Midbrain (tissue), 1 donor: ENCODE measurements at places on chromosomes 4 and X.
A peak's percentile ranks its signal among the peaks of the same experiment; 100 is the strongest.

- DNase-seq: no peak
These were observed 373.2 kb downstream of the BCOR start for GRCh38 chrX:39724544-39724943.

DNA sequence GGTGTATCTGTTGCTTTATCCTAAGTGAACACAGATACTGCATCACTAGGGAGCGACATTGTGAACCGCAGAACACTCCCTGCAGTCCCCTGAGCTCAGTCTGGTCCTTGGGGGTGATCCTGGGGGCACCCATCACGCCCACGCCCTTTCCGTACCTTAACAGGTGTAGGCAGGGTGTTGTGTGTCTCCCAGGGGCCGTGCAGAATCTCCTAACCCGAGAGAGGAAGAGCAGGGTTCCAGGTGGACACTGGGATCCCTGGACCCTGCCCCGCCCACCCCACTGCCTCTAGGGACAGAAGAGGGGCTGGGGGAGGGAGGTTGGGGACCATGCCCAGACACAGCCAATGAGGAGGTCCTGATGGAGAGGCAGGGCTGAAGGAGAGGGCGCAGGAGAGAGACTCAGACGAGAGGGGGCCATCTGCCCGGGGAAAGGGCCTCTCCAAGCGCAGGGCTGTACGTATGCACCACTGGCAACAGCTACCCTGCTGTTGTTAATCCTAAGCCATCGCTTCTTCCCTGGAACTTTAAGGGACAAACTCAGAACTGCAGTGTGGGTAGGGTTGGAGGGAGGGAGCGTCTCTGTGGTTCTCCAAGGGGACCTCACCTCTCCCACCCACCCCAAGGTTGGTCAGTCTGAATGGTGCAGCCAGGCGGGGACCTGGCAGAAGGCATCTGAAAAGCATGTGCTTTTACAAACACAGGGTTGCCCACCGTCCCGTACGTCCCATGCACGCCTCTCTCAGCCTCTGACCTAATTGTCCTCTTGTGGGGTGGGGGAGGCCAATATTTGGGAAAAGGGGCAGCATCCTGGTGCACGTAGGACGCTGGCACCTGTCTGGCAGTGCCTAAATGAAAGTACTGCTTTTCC is 2.5 kb downstream of the P2RY8 start:
- no peak for DNase-seq

GRCh38 chrX:40007756-40008705 is 89.7 kb downstream of the BCOR start:
- no peak for DNase-seq

- DNase-seq: no peak
These were observed 13.3 kb downstream of the CLDN22 start for GRCh38 chr4:183306811-183307210.

- DNase-seq: no peak
These were observed 492.9 kb downstream of the PCDH18 start for GRCh38 chr4:137039370-137039769.

- peak; percentile 49 for DNase-seq
These were observed 1.6 kb upstream of the LIN54 start for GRCh38 chr4:83012200-83012686.

DNA sequence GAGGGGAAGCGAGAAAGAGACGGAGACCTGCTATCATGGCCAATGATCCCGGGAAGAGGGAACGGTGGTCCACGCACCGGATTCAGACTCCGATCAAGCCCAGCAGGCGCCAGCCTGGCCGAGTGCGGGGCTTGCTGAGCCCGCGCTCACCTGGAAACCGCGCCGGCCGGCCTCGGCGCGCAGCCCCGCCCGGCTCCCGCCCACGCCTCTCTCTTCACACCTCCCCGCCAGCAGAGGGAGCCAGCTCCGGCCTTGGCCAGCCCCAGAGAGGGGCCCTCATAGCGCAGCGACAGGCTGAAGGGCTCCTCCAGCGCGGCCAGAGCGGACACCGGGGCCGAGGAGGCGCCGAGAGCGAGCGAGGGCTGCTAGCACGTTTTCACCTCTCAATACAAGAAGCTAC is 36.8 kb upstream of the SPANXN2 start:
- no peak for DNase-seq

DNA sequence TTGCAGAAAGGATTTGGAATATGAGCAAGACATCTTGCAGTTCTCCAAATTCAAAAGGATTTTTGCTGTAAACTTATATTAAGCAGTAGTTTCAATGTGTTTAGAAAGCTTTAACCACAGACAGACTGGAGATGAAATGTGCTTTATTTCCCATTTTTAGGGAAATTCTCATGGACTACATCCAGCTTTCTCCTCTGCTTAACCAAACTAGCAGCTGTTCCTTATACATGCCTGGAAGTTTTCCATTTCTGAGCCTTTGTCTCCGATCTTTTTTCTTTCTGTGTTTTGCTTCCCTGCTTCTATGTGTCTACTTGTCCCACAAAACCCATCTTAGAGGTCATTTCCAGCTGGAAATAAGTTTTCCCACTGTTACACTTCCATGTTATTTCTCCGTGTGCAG is 41.6 kb downstream of the TMA16 start:
- no peak for DNase-seq

DNA sequence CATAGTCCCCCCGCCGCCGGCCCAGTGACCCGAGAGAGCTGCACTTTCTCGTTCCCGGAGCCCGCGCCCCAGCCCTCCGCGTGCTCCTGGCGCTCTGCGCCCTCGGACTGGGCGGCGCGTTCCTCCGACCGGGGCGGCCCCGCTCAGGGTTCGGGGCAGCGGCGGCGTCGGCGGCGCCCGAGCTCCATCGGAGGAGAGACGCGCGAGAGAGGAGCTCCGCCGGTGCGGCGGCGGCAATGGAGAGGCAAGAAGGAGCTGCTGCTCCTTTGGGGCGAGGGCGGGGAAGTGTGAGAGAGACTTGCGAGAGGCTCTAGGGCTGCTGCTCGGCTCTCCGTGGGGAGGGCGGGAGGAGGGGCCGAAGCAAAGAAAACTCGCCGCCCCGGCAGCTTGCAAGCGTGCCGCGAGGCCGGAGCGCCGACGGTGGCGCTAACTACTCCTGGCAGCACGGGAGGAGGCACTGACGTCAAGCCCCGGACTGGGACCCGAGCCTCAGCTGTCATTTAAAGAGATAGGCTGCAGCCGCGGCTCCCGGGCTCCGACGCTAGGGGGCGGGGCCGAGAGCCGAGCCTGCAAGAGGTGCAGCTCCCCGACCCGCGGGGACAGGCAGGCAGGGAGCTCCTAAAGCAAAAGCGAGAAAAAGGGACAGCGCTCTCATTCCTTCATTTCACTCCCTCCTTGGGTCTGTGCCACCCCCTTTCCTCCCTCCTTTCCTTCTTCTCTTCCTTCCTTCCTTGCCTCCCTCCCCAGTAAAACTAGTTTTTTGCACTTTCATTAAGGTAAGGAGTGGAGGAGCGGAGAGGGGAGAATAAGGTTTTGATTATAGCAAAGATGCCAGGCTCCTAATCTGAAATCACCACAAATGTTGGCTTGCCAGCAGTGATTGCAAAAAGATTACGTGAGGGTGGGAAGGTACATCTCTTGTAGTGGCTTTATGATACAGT is at the start of gene KCTD8:
KCTD8 (minus strand) TSS at position 289 of the 941 bp plus-strand sequence.
- peak; percentile 98 for DNase-seq

- DNase-seq: no peak
These were observed 17.3 kb downstream of the LRPAP1 start for GRCh38 chr4:3514806-3515501.

GRCh38 chr4:38868059-38868960 is 704 bp downstream of the FAM114A1 start:
- DNase-seq: peak; percentile 11

DNA sequence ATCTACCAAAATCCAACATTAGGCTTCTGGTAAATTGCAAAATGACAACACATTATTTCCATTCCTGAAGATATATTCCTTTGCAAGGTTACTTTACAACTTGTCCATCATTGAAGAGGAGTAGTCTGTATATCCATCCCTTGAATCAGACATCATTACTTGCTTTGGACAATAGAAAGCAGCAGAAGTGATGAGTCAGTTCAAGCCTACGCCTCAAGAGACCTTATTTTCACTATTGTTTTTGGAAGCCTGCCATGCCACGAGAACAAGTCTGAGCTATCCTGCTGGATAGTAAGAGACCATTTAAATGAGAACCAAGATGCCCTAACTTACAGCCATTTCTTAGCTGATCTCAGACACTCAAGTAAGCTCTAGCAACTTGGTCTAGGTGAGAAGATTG is 246.0 kb upstream of the HHIP start:
- DNase-seq: no peak

DNA sequence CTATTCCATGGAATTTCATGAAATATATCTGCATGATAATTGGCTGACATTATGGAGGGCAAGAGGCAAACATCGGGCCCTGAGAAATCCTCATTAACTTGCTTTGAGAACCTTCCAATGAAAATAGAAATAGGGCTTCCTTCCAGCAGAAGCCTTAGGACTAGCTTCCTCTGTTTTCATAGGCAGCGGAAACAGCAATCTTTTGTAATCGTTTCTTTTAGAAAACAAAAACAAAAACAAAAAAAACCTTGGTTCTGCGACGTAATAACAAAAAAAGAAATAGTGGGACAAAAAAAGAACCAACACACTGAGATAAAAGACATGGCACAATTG is 62.9 kb downstream of the GEMIN8 start:
- DNase-seq: no peak

DNA sequence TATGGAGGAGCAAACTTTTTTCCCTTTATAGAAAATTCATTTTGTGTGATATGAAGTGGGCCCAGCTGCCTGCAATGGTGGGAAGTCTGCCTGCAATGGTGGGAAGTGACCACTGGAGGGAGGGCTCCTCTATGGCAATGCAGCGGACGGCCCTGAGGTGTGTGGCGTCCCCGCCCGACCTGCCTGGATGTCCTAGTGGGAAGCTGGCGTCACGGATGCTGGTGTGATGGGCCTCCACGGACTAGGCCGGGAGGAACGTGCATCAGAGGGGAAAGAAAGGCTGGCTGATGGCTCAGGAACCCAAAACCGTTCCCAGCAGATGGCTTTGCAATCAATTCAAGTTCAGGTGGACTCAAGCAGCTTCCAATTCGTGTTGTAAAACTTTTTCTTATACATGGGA is 177.9 kb downstream of the AFAP1 start:
- DNase-seq: peak; percentile 71

GRCh38 chr4:149801416-149801815 is 14.2 kb downstream of the IQCM start:
- DNase-seq: no peak

DNA sequence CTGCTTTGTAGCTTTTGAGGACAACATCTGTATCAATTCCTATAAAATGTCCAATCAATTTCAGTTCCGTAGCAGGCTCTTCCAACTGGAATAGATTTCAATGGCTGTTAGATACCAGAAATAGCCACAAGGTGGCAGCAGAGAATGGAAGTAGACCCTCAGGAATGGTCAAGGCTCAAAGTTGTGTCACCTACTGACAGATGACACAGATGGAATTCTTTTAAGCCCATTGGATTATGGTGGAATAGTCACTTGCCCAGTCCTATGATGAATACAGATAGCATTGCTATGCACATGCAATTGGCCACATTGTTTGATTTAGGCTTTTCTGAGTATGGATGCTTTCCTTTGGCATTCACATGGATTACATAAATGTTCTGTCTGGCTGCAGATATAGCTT is 130.4 kb upstream of the RADX start:
- peak; percentile 73 for DNase-seq

GRCh38 chrX:43631841-43632240 is 24.3 kb upstream of the MAOA start:
- no peak for DNase-seq

DNA sequence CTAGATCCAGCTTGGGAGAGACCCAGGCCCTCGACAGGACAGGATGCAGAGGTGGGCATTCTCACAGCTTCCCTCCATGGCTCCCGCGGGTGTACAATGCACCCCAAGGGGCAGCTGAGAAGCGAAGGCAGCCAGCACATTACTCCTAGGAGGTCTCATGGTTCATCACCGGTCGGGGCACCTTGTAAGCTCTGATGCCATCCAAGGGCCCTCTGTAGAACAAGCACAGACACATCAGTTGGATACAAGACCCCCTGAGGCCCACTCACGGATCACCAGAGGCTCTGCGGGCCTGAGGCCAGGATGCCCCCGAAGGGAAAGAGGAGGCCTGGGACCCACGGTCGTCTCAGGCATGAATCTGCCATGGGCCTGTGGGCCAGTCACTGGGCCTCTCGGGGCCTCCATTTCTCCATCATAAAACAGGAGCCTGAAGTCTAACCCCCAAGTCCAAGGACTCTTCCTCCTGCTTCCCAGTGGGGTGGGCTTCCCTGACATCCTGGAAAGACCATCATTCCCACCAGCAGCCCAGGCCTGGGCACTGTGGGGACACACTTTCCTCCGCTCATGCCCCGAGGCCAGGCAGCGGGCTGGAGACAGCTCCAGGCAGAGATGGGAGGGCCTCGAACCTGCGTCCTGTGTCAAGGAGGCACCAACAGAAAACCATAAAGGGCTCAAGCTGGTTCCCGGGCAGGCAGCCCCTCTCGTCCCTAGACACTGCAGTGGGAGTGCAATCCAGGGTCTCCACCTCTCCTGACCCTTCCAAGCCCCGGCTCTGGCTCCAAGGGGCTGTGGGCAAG is 20.1 kb downstream of the HMX1 start:
- no peak for DNase-seq

- no peak for DNase-seq
These were observed 108.2 kb upstream of the SORBS2 start for GRCh38 chr4:185920171-185920570.

DNA sequence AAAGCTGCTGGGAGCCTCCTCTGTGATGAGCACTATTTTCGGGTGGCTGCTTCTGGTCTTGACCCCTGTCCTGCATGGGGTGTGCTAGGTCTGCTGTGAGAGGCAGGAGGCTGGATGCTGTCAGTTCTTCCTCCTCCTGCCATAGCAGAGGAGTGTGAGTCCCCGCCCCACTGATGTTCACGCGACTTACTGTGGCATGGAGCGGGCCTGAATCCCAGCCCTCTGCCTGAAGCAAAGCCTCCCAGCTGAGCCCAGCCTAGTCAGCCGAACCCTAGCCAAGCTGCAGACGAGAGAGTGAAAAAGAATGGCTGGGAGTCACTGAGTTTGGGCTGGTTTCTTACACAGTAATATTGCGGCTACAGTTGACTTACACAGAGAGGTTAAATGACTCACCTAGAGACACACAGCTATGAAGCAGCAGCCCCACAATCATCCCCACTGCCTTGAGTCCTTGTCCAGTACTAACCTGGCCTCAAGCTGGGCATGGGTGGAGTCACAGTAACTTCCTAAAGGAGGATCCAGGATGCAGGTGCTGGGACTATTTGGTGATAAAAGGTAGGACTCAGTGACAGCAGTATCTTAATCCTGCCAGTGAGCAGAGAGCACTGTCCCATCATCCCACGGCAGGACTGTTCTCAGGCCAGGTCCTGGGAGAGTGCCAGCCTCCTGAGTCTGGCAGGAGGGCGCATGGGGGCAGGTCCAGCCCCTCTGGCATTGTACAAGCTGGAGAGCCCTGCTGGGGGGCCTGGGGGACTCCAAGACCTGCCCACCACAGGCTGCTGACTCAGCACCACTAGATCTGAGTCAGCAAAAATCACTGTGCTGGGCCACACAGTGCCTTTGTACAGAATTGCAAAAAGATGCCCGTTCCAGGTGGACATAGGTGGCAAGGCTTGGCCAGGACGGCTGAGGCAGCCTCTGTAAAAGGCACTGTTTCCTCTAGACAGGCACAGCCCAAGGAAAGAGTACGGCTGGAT is 60.4 kb upstream of the CRMP1 start:
- DNase-seq: no peak
